Activated CD8-positive, alpha-beta memory T cell treated with anti-CD3 and anti-CD28 coated beads for 1 hour (primary cell): ENCODE measurements at places on chromosomes 1 and 21.

GRCh38 chr1:213779228-213779627 lies 208.5 kb upstream of the PROX1 start:
- DNase-seq, result no peak

GRCh38 chr1:23288201-23288600 lies 55.9 kb downstream of the HNRNPR start:
- DNase-seq, result no peak

GRCh38 chr1:112423207-112423606 lies 27.2 kb downstream of the CTTNBP2NL start:
- DNase-seq, result no peak

DNA sequence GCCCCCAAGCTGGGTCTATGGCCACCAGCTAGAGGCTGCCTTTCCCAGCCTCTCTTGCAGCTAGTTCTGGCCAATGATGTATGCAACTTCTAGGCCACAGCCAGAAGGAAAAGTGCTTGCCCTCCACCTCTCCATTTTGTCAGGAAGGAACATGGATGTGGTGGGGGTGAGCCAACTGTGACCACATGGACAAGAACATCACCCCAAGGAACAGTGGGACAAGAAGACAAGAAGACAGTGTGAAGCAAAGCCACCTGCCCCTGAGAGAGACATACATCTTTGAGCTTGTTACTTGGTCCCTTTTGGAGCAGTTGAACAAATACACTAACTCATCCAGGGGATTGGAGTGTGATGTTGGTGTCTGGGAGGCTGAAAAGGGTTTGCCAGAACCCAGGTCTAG lies 105.8 kb upstream of the EDN2 start:
- no peak for DNase-seq
